A549 treated with GW870086 at 1 μM for 4 hours (cell line): ENCODE measurements at places on chromosomes 16 and 17. TPM values are rescaled to one million over a fixed set of nuclear protein-coding genes. Genes with fewer than 3 reads are reported as not detected.

The C16orf74 gene
- total RNA-seq: 12.7 to 18.1 TPM (median 15.0 TPM) in 5 replicates

The PPP1R27 gene
- total RNA-seq: 0.19 to 0.47 TPM (median 0.24 TPM) in 4 of 5 replicates, not detected in the other

The SEZ6 gene
- not detected in 5 replicates for total RNA-seq

The NOXO1 gene
- total RNA-seq: 0.25 to 0.58 TPM (median 0.37 TPM) in 3 of 5 replicates, not detected in the others

The SLC47A1 gene
- 22.1 to 24.9 TPM (median 23.5 TPM) in 5 replicates for total RNA-seq

The NPIPA3 gene
- 1.2 to 2.1 TPM (median 1.4 TPM) in 5 replicates for total RNA-seq

The KRTAP3-2 gene
- 0.28 to 0.34 TPM (median 0.31 TPM) in 3 of 5 replicates, not detected in the others for total RNA-seq

The TNFRSF17 gene
- not detected in 5 replicates for total RNA-seq

The NT5M gene
- total RNA-seq: 7.6 to 12.0 TPM (median 10.2 TPM) in 5 replicates

The DLG4 gene
- total RNA-seq: 4.8 to 8.2 TPM (median 6.7 TPM) in 5 replicates

The ORMDL3 gene
- 36.6 to 48.2 TPM (median 41.9 TPM) in 5 replicates for total RNA-seq

The SEPTIN1 gene
- 1.1 to 2.0 TPM (median 1.6 TPM) in 5 replicates for total RNA-seq

The ABCA3 gene
- total RNA-seq: 15.9 to 20.5 TPM (median 20.2 TPM) in 5 replicates

The NPTX1 gene
- 81.9 to 151 TPM (median 124 TPM) in 5 replicates for total RNA-seq

The TAX1BP3 gene
- 289 to 350 TPM (median 334 TPM) in 5 replicates for total RNA-seq

The VASN gene
- total RNA-seq: 6.0 to 6.8 TPM (median 6.3 TPM) in 5 replicates

The STAC2 gene
- 0.81 to 1.7 TPM (median 1.3 TPM) in 5 replicates for total RNA-seq

The GPR179 gene
- total RNA-seq: 0.02 to 0.10 TPM (median 0.03 TPM) in 5 replicates

The YBX2 gene
- 0.22 to 0.91 TPM (median 0.52 TPM) in 5 replicates for total RNA-seq

The ZNF771 gene
- 3.5 to 6.1 TPM (median 5.2 TPM) in 5 replicates for total RNA-seq

The ENPP7 gene
- total RNA-seq: not detected in 5 replicates
